Activated naive CD4-positive, alpha-beta T cell treated with anti-CD3 and anti-CD28 coated beads for 36 hours (primary cell): ENCODE measurements at places on chromosomes 3 and 15. TPM values are rescaled to one million over a fixed set of nuclear protein-coding genes. Genes with fewer than 3 reads are reported as not detected.

Gene RASGRF1
- not detected for total RNA-seq

Gene FAM107A
- not detected for total RNA-seq

Gene CSK
- total RNA-seq = 272 TPM

Gene LRRC34
- 3.8 TPM for total RNA-seq

Gene CIB2
- total RNA-seq = 2.1 TPM

Gene FURIN
- 443 TPM for total RNA-seq

Gene SEMA7A
- 45.7 TPM for total RNA-seq

Gene NLGN1
- not detected for total RNA-seq

Gene VGLL4
- total RNA-seq = 6.3 TPM

Gene HYKK
- total RNA-seq = 3.6 TPM

Gene IL17RD
- total RNA-seq = 0.02 TPM

Gene NOX5
- not detected for total RNA-seq

Gene CHRNA5
- 1.1 TPM for total RNA-seq

Gene CA12
- total RNA-seq = not detected

Gene PLA2G4E
- total RNA-seq = not detected

Gene CHDH
- 0.35 TPM for total RNA-seq

Gene TM4SF1
- total RNA-seq = not detected

Gene SLC28A1
- total RNA-seq = not detected

Gene ZBTB11
- total RNA-seq = 31.2 TPM

Gene PARP3
- total RNA-seq = 10.0 TPM

Gene SYNPR
- not detected for total RNA-seq

Gene ADAMTSL3
- total RNA-seq = not detected

Gene HIGD2B
- total RNA-seq = 0.27 TPM

Gene ANKUB1
- total RNA-seq = not detected

Gene CERS3
- 0.21 TPM for total RNA-seq

Gene SHC4
- total RNA-seq = 0.25 TPM

Gene TRAK1
- 19.1 TPM for total RNA-seq

Gene RTP2
- not detected for total RNA-seq

Gene CCR9
- total RNA-seq = not detected

Gene SAMD7
- not detected for total RNA-seq

Gene CAV3
- total RNA-seq = not detected

Gene ALPK3
- total RNA-seq = 0.05 TPM

Gene C3orf18
- total RNA-seq = 3.1 TPM

Gene TMEM87A
- total RNA-seq = 28.4 TPM

Gene NUSAP1
- total RNA-seq = 287 TPM

Gene NKTR
- total RNA-seq = 65.9 TPM

Gene STRA6
- total RNA-seq = not detected

Gene LRRC57
- 16.3 TPM for total RNA-seq

Gene HRG
- total RNA-seq = not detected

Gene CD86
- not detected for total RNA-seq

Gene DPPA2
- not detected for total RNA-seq

Gene TMEM158
- total RNA-seq = not detected

Gene HAUS2
- 46.2 TPM for total RNA-seq

Gene CHRD
- not detected for total RNA-seq

Gene KCNAB1
- total RNA-seq = not detected

Gene TICRR
- total RNA-seq = 20.7 TPM

Gene TEX55
- total RNA-seq = not detected
